Fibroblast of skin of right biceps (primary cell): ENCODE measurements at places on chromosomes 4 and X.
A peak's percentile ranks its signal among the peaks of the same experiment; 100 is the strongest.

- DNase-seq: no peak
Observed at GRCh38 chrX:46820391-46821100, 16.3 kb upstream of the RP2 start.

GRCh38 chrX:108198420-108198819, 106.8 kb downstream of the ATG4A start:
- no peak for DNase-seq

DNA sequence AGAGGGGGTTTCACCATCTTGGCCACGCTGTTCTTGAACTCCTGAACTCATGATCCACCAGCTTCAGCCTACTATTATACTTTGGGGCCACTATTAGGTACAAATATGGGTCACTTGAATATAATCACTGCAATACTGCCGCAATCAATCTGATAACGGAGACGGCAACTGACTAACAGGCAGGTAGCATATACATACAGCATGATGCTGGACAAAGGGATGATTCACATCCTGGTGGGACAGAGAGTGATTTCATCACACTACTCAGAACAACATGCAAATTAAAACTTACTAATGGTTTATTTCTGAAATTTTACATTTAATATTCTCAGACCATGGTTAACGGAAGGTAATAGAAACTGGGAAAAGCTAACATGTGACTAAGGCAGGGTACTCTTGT, 10.9 kb downstream of the LRBA start:
- peak; percentile 46 for DNase-seq

DNA sequence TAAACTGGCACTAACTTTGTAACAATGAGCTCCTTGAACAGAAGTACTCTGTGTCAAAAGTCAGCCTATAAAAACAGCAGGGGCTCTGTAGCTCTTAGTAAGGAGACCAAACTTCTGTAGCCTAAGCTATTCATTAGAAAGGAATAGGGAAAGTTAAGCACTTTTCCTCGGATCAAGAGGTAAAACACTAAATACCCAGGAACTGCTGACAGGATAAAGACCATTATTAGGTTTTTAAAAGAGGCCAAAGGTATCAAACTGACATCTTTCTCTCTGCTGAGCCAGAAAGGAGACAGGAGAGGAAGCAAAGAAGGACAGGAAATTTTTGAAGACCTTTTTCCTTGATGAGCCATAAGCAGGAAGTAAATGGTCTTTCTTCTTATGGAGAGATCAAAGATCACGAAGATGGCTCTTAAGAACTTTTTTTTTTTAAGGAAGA, 31.9 kb downstream of the ANAPC10 start:
- DNase-seq: no peak

GRCh38 chr4:57156242-57156990, 46.2 kb upstream of the IGFBP7 start:
- no peak for DNase-seq

DNA sequence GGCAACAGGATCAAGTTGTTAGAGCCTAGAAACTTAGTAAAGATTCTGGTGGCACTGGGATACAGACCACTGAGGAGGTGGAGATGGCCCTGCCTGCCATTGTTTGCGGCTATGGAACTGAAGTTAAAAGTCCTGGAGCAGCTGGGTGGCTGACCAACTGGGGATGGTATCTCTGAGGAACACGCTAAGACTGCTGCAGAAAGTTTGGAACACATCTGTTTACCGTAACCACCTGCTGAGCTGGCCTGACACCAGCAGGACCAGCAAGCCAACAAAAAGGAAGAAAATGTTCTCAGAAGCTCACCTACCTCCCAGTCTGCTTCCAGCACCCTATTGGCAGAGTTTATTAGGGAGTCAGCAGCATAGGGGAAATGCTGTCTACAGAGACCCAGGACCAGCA, 17.4 kb upstream of the PACRGL start:
- DNase-seq: no peak

GRCh38 chrX:106710771-106711170, 15.7 kb upstream of the RNF128 start:
- DNase-seq: peak; percentile 52

DNA sequence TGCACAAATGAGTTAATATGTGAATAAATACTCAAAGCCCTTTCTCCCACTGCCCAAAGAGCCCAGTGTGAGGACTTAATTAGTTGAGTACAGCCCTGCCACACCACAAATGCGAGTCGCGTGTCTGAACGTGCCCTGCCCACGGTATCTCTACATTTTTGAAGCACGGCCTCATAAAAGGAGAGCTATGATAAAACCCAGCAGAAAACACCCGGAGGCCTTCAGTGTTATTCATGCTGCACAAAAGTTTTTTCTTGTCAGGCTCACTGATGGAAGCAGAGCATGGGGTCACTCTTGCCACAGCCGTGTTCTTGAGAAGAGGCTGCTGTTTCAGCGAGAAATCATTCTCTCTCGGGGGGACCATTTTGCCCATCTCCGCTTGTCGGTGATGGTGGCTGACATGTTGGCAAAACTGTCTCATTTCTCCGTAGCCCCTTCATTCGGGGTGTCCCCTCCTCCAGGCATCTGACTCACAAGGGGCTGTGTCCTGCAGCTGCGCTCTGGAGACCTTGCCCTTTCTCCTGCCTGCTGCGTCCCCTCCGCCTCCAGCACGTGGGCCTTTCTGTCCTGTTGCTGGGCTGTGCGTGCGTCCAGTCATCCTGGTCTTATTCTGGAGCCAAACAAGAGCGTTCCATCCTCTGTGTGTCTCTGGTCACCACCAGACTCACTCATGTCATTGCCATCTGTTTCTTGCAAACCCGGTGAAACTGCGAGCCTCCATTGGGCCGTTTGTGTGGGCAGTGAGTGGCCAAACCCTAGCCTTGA, 88.8 kb downstream of the SORCS2 start:
- peak; percentile 76 for DNase-seq

DNA sequence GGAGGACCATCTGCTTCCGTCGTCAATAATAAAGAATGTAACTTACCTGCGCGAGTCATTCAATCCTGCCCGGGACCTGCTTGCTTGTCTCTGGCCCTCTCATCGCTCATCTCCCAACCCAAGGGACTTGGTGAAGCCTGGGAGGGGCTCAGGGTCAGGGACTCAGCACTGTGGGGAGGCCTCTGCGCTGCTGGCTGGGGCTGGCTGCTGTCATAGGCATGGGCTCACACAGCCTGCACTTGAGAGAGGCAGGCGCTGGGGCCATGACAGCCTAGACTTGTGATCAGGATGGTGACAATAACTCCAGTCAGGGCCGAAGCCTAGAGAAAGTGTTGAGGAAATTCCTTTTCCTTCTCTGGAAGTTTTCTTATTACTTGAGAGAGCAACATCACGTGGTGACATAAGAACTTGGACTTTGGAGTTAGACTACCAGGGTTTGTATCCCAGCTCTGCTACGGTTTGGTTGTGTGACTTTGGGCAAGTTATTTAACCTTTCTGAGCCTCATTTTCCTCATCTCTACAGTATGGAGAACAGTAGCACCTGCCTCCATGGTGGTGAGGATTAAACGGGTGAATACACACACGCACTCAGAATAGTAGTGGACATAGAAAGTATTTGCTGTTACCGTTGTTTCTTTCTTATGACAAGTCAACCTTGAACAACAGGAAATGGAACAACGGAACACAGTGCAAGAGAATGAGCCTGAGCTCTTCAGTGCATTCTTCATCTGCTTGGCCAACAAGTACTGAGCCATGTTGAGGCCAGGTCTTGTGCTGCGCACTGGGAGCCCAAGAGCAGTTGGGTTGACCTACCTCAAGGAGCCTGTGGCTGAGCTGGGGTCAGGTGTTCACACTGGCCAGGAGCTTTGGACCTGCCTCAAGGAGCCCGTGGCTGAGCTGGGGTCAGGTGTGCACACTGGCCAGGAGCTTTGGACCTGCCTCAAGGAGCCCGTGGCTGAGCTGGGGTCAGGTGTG, 60.5 kb downstream of the TBC1D14 start:
- DNase-seq: no peak

DNA sequence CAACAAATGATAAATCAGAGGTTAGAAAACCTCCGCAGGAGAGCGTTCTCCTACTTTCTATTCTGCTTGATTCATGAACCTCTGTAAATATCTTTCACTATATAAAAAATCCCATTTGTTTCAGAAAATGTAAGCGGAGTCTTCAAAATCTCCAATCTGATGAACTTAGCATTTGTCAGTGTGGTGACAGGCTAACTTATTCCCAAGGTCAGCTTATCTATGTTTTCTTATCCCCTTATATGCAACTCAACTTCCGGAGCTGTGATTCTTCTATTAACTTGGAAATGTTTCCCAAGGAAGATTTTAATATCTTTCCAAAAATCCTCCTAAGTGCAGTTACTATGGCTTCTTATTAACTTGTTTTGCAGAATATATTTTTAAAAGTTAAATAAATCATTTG, 87.5 kb upstream of the C1QTNF7 start:
- DNase-seq: no peak

DNA sequence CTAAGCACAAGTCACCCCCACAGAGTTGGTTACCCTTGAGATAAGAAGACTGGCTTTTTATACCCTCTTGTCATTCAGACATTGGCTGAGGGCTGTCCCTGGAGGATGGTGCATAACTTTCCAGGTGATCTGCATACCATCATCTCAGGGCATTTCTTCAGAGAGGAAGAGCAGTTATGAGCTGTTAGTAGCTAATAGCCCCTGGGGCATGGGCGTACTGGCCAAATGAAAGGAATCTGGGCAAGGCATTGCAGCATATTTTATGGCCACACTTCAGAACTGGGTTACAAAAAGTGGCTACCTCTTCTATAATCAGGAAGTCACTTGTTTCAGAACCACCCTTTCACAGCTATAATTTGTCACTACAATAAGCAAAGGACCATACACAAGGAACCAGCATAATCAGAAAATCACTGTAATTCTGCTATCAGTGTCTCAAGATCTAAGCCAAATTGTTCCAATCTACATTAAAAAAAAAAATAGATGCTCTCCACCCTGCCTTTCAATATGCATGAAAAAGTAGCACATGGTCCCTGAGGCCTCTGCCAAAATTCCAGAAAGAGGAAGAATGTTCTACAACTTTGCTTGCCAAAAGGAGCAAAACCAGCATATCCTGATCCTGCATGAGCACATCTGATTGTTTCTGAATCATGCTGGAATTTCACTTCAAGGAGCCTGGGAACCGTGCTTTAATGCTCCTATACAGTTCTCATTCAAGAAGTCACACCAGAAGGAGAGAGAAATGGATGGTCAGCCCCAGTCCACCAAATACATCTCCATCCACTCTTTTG, 92.0 kb downstream of the TMEM144 start:
- DNase-seq: peak; percentile 72

DNA sequence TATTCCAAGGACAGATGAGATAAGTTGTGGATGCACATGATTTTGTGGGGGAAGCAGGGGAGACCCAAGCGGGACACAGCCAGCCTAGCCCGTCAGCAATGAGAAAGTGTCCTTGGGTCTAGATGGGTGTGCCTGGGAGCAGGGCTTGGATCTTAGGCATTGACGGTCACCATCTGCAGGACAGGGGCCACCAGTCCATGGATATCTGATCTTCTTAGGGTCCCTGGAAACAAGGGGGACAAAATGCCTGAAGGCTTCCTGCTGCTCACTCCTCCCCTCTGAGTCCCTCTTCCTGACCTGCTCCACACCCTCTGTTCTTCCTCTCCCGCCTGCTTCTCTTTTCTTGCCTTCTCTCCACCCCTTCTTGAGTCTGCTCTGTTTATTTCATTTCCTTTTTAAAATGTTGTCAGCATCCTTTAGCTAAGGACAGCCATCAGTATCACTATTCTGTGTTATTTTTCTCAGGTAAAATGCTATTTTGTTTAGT, 298.4 kb downstream of the RAPGEF2 start:
- DNase-seq: no peak

- DNase-seq: no peak
Observed at GRCh38 chr4:119841361-119841760, 212.8 kb upstream of the PDE5A start.

- DNase-seq: no peak
Observed at GRCh38 chr4:58606303-58606702, 1496.1 kb upstream of the IGFBP7 start.

GRCh38 chr4:82891707-82892466, 934 bp upstream of the SEC31A start:
- DNase-seq: peak; percentile 19

DNA sequence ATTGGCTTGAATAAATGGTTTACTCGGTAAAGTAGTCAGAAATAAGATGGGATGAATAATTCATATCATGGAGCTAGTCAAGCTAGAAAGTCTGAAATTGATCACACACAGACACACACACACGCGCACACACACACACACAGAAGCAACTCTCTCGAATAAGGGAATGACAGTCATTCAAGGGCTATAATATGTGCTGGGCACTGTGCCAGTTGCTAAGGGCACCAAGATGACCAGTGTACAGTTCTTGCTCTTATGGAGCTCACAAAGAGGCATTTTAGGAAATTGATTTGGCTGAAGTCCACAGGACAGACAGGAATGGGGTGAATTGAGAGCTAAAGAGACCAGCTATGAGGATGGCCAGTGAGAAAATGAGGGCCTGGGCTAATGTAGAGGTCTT, 34.2 kb upstream of the SH3D19 start:
- no peak for DNase-seq

GRCh38 chrX:132373610-132374009, 115.2 kb downstream of the MBNL3 start:
- DNase-seq: no peak

DNA sequence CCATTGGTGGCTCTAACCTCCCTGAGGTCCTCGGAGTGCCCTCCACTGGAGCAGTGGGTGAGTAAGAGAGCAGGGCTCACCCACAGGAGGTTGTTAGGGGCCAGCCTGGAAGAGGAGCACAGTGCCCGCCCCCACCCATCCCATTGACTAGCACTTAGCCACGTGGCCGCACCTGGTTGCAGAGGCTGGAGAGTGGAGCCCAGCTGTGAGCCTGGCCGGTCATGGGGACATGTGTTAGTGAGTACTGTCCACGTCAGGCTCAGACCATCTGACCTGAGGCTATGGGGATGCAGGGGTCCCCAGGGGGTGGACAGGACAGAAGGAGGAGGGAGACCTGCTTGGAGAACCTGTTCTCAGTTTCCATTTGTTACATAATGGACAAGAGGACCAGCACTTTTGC, 1.4 kb upstream of the MAN2B2 start:
- no peak for DNase-seq

DNA sequence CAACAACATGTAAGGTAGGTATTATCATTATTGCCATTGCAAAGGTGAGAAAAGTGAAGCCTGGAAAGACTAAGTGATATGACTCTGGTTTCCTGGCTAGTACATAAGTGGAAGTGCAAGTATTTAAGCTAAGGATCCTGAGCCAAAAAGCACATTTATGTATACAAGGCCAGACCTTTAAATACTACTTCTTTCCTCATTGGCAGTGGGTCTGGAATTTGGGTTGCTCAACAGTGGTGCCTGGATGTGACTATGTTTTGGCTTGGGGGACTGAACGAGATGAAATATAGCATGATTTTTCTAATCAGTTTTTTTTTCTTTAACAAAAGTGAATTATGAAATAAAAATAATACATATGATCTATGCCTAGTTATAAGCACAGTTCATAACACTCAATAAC, 7.4 kb upstream of the FGF13 start:
- no peak for DNase-seq

- DNase-seq: peak; percentile 83
Observed at GRCh38 chr4:85398276-85398675, 76.7 kb upstream of the ARHGAP24 start.

GRCh38 chr4:23269566-23269965, 576.8 kb downstream of the GBA3 start:
- DNase-seq: peak; percentile 9

- no peak for DNase-seq
Observed at GRCh38 chr4:57068237-57068981, 41.8 kb downstream of the IGFBP7 start.

- DNase-seq: peak; percentile 90
Observed at GRCh38 chr4:112296949-112297880, at the start of gene ALPK1. ALPK1 (plus strand) TSS chr4:112297369.
